ENCODE measurements at places on chromosomes 11 and 22.

DNA sequence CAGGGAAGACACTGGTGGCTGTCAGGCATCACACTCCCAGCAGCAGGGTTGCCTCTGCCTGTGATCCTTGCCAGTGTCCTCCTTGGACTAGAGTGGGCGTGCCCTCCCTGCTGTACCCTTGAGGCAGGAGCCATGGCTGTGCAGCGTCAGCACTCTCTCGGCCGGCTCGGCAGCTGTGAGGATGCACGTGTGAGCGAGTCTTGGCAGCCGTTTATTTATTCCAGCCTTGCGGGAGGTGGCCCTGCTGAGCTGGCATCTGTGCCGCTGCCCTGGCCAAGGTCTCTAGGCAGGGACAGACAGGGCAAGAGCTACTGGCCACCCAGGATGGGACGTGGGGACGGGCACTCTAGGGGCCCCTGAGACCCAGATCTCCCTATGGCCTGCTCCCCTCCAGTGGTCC is 33.9 kb downstream of the TSPAN4 start:
- DNase-seq, result no peak

- DNase-seq, result no peak
Measured at GRCh38 chr11:123559523-123559955, 94.9 kb downstream of the SCN3B start.

GRCh38 chr11:92424281-92424680 is 199.7 kb downstream of the FAT3 start:
- no peak for DNase-seq

GRCh38 chr11:73228268-73229134 is 10.4 kb downstream of the P2RY2 start:
- DNase-seq, result peak; percentile 21

- no peak for DNase-seq
Measured at GRCh38 chr11:59865031-59865430, 1.3 kb downstream of the TCN1 start.

GRCh38 chr11:128334311-128335044 is 252.9 kb downstream of the ETS1 start:
- DNase-seq, result no peak

DNA sequence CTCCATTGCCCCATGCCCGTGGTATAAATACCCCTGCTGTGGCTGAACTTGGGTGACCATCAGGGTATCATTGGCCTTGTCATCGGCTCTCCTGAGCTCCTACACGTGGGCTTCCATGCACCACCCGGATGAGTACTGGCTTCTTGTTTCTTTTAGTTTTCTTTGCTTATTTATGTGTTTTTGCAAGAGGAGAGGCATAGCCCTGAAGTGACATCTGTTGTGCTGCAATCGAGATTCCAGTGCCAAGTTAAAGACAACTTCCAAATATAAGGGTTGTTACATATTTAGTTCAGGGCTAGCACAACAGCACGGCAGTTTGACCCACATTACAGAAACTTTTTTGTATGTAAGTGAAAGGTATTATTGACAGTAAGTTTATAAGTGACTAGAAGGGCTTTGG is 1087.1 kb downstream of the TBC1D22A start:
- DNase-seq, result no peak

DNA sequence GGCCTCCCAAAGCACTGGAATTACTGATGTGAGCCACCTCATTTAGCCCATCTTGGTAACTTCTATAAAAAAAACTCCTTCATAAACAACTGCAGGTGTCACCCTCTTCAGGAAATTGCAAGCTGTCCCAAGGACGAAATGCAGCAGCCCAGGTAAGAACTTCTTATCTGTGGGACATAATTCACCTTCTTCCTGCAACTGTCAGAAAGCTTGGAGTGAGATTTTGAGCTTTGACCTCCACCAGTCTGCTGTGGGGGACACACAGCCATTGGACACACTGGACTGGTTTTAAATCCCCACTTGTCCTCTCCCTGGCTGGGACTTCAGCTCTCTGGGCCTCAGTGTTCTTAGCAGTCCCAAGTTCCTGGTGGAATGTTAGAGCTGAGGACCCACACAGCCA is 368.5 kb downstream of the MN1 start:
- no peak for DNase-seq

DNA sequence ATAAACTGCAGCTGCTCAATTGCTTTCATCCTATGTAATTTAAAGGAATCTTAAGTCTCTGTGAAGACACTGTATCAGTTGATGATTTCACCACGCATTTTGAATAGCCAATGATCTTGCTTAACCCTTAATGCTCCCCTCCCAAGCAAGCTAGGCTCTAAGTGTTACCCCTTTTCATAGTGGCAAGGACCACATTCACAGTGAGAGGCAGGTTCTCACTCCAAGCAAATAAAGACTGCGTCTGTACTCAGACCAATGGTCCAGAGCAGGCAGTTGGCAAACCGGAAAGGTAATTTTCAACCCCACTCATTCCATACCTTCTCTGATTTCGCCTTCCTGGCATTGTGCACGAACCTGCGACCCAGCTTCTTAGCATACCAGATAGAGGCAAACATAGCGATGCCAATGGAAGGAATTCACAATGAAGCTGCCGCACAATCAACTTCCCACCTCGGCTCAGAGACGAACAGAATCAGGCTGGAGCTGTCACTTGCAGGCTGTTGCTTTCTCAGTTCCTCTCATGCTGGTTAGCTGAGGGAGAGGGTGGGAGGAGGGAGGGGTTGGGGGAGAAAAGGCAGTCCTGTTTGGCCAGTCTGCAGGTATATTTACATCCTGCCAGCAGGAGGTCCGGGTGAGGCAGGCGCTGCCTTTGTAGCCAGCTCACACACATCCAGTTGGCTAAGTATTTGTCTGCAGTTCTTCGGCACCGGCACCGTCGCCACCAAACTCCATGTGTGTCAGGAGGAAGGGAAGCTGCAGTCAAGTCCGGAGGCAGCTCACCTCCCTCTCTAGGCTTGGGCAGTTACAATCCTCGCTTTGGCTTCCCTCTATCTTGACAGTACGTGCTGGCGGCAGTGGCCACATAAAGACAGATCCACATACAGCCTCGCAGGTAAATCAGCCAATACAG is 1151.2 kb upstream of the CCDC90B start:
- DNase-seq, result peak; percentile 64

DNA sequence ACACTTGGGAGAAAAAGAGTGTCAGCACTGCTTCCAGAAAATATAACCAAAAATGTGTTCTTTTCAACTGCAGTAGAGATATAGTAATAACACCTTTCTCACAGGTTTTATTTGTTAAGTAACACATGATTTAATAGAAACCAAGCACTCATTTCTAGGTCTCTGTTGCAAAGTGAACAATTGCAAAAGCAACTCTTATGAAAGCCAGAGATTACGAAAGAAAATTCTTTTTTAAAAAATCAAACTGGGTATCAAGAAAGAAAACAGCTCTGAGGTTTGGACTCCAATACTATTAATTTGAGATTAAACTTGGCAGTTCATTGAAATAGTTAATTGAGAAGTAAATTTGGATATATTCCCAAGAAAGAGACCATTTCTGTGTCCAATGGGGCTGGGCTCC is 9.8 kb upstream of the XKR3 start:
- no peak for DNase-seq

DNA sequence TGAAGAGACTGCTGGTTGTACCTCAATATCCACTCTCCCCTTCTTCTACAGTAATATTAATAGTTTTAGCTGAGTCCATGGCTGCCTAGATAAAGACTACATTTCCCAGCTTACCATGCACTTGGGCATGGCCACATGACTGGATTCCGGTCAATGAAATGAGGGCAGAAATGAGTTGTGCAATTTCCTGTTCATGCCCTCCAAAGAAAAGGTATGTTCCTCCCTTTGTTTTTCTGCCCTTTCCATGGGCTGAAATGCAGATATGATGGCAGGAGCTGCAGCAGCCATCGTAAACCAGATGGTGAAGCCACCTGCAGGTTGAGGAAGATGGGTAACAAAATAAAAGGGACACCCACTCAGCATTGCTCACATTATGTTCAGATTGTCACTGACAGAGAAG is 15.3 kb upstream of the ELFN2 start:
- DNase-seq, result no peak

DNA sequence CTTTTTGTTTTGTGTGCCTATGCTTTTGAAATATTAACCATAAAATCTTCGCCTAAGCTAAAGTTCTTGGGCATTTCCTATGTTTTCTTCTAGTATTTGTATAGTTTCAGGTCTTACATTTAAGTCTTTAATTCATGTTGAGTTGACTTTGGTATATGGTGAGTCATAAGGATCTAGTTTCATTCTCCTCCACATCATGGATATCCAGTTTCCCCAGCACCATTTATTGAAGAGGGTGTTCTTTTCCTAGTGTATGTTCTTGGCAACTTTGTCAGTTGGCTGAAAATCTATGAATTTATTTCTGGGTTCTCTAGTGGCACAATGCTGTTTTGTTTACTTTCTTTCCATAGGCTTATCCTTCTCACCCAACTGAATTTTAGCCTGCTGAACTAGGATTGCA is 49.0 kb downstream of the CTSC start:
- DNase-seq, result no peak

DNA sequence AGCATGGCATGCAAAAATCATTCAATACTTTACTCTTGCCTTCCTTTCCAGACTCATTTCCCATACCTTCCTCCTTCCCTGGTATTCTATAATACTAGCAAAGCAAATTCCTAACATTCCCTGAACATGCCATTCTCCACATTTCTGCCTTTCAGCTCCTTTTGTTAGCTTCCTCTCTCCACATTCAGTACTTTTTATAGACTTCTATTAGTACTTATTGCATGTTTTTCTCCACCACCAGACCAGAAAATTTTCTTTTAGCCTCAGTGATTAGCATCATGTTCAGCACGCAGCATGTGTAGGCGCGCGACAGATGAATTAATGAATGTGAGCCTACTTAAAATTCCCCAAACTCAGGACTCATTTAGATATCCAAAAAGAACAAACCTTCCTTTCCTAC is 935.3 kb downstream of the DLG2 start:
- DNase-seq, result no peak

DNA sequence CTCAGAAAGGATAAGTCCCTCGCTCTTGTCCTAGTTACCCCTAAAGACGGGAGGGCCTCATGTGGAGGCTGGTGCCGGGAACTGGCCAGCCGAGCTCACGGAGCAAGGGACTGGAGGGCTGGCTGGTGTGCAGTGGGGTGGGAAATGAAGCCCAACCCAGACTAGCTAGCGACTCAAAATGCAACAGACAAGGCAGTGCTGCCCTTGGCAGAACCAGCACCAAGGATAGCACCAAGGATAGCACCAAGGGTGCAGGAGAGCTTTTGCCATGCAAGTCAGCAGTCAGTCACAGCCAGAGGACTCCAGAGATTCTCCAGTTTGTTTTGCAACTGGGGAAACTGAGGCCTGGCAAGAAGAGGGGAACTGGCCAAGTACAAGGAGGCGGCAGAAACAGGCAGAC is 6.5 kb upstream of the BATF2 start:
- DNase-seq, result no peak

DNA sequence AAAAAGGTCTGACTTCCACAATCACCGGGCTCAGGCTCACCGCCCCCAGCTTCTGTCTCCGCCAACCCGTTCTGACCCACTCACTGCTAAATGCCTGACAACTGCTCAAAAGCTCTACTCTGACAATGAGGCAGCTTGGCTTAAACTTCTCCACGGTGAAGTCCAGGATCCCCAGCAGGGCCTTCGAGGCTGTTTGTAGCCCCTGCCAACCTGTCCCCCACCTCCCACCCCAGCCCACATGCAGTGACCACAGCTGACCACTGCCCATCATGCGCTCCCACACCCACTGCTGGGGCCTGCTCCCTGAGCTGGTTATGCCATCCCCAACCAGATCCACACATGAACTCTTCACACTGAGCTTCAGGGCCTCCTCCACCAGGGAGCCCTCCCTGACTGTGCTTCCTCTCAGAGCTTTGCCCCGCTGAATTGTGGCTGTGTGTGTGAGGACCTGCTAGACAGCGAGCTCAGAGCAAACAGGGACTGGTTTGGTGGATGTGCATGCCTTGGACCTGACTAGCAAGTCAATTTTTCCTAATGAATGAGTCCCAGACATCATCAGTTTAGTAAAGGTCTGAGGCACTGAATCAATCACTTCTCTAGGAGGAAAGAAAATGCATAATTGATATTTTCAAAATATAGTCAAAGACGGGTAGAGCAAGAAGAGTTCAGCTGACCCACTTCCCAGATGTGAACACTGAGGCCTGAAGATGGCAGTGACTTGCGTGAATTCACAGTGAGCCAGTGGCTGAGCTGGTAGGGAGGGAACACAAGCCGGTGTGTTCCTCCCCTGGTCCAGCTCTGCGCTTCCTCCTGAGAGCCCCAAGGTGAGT is 7.7 kb downstream of the LRRC32 start:
- DNase-seq, result peak; percentile 51

DNA sequence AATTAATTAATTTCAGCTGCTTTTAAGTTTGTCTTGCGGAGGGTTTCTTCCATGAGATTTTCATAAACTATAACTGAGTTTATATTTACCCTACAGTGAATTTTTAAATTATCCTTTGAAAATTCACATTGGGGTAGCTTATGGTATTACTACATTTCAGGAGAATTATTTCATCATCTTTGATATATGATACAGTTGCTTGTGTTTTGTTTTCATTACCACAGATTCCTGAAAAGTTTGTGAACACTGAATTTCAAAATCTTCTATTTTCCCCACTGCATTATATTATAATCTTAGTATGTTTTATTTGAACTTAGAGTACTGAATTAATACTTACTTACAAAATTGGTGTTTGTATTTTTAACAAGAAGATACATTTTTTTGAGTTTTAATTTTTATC is 24.4 kb downstream of the METTL15 start:
- no peak for DNase-seq

GRCh38 chr11:8631395-8632118 is 37.5 kb upstream of the STK33 start:
- no peak for DNase-seq

DNA sequence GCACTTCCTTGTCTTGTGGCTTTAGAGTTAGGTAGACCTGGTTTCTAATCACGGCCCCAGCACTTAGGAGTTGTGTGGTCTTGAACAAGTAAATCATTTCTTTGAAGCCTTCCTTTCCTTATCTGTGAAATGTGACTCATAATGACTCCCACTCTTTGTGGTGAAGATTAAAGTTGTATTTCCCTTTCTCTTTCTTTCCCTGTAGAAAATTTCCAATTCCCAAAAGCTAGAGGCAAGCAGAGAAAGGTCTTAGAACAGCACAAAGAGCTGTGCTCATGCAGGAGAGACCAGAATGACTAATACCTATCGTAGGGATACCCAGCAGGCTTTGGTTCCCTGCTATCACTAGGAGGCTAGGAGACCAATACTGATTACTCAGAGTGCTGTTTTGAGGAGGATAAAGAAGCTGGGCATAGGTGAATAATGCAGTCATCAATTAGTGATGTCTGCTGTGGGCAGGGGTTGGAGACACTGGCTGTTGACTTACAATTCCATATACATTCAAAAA is 270.7 kb upstream of the SYN3 start:
- no peak for DNase-seq

Measured in upper lobe of right lung (tissue), 1 donor.